ENCODE measurements at places on chromosomes 12 and 14.

DNA sequence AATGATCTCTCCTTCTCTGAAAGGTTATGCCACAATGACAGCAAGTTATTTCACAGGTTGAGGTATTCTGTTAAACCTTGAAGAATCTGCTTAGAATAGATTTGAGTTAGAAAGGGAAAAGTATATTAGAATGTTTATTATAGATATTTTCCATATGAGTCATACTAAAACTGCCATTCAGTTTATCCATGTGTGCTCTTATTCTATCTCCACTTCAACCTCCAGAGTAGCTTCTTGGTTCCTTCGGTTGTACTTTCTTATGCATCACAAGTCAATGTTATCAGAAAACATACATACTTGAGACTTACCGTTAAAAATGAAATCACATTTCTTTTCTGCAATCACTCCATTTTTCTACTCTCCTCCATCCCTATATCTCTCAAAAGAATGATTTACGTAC is 197.7 kb downstream of the BCAT1 start:
- no peak for DNase-seq

DNA sequence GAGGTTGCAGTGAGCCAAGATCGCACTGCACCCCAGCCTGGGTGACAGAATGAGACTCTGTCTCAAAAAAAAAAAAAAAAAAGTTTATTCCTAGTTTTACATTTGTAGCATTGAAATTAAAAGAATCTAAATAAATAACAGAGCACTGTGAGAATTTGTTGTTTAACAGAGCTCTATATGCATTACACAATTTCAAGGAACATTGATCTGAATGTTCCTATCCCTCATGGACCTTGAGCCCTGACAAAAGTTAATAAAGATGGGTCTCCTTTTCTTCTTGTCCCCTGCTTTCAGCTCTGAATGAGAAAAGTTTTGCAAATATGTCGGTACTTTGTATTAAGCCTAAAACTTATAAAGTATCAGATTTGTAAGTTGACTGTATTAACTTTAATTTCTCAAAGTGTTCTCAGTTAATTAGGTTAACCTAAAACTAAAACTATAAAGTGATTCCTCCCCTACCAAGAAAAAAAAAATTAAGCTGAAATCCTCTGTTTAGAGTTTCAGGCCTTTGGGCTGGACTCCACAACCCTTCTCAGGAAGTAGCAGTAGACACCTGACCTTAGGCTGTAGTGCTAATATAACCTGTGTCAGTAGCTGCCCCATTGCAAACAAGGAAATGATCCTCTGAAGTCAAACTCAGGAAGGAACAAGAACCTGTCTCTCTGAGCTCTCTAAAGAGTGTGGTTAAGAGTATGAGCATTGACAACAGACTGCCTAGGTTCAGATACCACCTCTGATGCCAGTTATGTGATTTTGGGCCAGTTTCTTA is 477.6 kb downstream of the DPF3 start:
- DNase-seq = no peak

- DNase-seq = no peak
Observed at GRCh38 chr14:103206023-103206481, 82.8 kb downstream of the TNFAIP2 start.

- no peak for DNase-seq
Observed at GRCh38 chr14:57168138-57168679, 100.5 kb downstream of the EXOC5 start.

DNA sequence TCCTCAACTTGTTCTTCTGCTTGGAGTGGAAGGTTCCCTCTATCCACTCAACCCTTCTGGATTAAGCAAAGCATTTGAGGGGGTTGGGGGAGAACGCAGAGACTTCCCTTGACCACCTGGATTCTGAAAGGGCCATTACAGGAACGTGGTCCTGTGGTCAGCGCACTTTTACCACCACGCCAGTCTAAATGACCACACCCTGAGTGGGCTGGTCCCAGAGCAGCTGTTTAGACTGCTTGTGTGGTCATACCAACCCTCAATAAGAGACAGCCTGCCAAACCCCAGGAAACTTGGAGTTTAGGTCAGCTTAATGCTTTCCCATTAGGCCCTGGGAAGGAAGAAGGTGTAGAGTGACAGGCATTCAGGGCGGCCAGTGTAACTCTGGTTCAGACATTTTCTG is 165.5 kb upstream of the ATP2B1 start:
- no peak for DNase-seq
